ELR (cell line): ENCODE measurements at places on chromosomes 16 and 17.

- DNase-seq: no peak
Observed at GRCh38 chr16:22380529-22380928, 6.1 kb upstream of the CDR2 start.

DNA sequence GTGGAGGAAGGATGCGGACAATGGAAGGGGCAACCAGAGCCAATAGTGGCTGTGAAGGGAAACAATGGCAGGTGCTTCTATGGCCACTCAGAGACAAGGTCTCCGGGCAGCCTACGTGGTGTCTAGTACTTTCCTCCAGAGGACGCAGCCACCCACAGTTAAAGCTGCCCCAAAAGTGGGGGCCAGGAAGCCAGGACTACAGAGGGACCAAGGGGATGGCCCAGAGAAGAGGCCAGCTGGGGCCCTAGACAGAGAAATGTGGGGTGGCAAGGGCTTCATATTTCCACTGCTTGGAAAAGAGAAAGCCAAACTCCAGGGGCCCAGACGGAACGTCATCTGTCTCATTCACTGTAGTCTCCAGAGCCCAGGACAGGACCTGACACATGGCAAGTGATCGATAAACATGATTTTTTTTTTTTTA is 837 bp upstream of the PER1 start:
- DNase-seq: no peak

GRCh38 chr17:29562615-29563014 is 4.2 kb downstream of the ABHD15 start:
- no peak for DNase-seq

- no peak for DNase-seq
Observed at GRCh38 chr16:13234999-13235398, 333.6 kb downstream of the SHISA9 start.

DNA sequence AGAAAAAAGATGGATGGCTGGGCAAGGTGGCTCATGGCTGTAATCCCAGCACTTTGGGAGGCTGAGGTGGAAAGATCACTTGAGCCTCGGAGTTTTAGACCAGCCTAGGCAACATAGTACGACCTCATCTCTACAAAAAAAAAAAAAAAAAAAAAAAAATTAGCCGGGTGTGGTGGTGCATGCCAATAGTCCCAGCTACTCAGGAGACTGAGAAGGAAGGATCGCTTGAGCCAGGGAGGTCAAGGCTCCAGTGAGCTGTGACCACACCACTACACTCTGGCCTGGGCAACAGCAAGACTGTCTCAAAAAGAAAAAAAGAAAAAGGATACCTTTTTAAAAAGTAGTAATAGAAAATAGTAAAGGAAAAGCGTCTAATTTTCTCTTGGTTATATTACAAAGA is 20.7 kb downstream of the ZNF652 start:
- DNase-seq: no peak
